ENCODE measurements at places on chromosomes 4 and X.
A peak's percentile ranks its signal among the peaks of the same experiment; 100 is the strongest.

- DNase-seq: no peak
Measured at GRCh38 chr4:180394730-180395129, 1848.5 kb upstream of the TENM3 start.

- no peak for DNase-seq
Measured at GRCh38 chrX:130789793-130790192, 113.2 kb downstream of the ENOX2 start.

DNA sequence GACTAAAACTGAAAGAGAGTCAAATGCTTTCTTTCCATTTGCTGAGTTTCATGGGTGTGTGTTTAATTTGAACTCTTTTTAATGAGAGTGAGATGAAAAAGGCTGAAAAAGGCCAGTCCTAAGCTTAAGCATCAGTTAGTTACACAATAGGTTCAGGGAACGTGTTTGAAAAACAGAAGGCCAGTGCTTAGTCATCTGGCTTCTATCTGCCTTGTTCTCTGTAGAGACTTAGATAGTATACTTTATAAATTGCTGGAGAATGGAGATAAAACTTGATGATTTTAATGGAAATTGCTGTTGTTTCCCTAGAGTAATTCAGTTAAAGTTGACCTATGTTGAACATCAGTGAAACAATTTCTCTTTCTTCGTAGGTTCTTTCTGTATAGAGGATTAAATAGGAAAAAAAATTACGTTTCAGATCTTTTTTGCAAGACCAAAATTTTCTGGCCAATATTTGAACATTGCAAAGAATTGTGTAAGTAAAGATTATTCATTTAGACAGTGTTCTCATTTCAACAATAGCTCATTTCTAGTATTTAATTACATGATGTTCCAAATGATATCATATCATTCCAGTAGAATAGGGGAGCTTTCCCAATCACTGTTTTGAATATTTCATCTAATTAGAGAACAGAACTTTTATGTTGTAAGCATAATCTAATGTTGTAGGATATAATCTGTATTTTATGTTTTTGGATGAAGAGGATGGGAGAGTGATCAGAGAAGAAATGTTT lies 1088.8 kb downstream of the ADGRL3 start:
- no peak for DNase-seq

DNA sequence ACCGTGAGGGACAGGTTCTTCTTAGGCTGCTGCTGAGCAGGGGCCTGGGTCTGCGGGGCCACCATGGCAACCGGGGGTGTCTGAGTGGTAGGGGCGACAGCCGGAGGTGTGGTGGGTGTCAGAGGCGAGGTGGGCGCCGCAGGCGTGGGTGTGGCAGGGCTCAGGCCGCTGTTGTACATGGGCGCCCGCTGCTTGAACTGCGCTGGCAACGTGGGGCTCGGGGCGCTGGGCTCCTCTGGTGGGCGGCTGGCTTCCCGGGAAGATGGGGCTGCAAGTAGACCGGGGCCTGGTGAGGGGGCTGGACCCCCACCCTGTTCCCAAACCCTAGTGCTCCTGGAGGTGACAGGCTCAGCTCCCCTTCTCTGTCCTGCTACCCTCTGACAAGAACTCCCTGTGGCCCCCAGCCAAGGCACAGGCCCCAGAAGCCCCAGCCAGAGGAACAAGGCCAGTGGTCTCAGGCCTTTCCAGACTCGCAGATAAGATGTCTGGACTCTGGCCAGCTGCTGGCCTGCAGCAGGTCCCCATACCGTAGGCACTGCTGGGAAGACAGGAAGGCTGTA lies 24.8 kb downstream of the NELFA start:
- DNase-seq: peak; percentile 69

DNA sequence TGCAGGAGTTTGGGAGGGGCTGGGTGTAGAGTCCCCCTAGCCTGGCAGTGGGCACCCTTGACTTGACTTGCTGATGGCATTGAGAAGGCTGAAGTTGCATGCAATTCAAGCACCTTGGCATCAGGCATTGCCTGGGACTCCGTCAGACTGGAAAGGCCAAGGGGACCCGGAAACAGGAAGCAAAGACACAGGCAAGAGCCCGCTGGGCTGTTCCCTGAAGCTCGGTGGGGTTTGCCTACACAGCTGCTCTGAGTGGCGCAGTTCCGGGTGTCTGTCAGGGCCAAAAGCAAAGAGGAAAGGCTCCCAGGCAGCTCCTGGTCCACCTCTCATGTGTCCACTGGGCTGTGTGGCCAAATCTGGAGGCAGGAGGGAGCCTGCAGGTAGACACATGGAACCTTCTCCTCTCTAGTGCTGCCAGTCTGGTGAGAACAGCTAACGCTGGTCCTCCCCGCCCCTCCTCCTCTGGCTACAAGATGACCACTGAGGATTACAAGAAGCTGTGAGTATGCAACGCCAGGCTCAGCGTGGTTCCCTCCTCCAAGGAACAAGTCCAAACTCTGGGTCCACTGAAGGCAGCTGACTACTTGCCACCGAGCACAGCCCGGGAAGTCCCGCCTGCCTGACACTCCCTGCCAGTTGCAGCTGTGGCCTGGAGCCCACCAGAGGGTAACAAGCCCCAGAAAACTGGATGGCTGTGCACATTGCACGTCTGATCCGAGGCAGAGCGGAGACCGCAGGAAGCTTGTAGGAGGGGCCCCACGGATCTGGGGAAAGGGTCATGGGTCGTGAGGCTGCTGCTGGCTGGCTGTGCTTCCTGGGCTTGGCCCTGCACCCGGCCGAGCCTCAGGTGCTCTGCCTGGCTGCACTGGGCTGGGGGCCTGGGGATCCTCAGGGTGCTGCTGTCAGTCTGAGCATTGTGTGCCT lies 20.1 kb downstream of the ZNF185 start:
- DNase-seq: no peak

GRCh38 chr4:24677909-24678308 lies 93.6 kb upstream of the DHX15 start:
- DNase-seq: no peak

- no peak for DNase-seq
Measured at GRCh38 chrX:104929324-104929723, 291.2 kb downstream of the TEX13A start.

DNA sequence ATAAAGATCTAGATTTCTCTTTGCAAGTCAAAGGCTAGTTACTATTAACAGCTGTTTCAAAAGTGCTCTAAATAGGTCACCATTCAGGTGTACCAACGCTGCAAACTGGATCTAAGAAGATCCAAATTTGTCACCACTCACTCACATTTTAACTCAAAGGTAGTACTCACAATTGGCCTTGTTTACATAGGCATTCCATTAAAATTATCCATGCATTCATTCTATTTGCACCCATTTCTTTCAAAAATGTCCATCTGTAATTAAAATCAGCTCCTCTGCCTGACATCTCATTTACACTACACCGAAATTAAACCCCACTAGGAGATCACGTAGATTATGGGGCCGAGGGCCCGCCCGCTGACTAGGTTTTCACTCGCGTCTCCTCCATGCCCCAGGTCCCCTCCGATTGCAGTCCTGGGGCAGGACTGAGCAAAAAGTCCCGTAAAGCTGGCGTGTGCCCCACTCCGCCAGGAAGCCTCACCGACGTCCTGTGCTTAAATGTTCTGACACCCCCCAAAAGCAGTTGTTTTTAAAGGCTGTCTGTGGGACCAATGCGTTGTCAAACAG lies 1.3 kb upstream of the ING2 start:
- DNase-seq: no peak

DNA sequence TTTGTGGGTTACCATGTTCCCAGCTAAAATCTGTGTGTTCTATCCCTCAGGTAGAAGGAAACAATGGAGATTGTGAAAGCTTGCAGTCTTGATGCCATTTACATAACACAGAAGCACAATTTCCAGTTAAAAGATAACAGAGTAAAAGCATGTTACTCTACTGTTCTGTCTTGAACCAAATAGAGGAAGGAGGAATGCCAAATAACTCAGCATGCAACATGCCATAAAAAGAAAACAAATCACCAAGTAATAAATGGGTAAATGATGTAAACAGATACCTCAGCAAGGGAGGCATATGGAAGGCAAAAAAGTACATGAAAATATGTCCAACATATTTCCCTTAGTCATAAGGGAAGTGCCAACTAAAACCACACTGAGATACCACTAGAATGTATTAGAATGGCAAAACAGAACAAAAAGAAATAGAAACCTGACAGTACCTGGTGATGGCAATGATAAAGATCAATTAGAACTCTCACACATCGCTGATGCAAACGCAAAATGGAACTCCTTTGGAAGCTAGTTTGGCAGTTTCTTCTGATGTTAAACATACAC lies 502.6 kb upstream of the HS3ST1 start:
- DNase-seq: no peak

GRCh38 chrX:23786268-23786815 lies 3.4 kb downstream of the SAT1 start:
- no peak for DNase-seq

- DNase-seq: no peak
Measured at GRCh38 chrX:72052415-72053090, 79.2 kb downstream of the RTL5 start.

DNA sequence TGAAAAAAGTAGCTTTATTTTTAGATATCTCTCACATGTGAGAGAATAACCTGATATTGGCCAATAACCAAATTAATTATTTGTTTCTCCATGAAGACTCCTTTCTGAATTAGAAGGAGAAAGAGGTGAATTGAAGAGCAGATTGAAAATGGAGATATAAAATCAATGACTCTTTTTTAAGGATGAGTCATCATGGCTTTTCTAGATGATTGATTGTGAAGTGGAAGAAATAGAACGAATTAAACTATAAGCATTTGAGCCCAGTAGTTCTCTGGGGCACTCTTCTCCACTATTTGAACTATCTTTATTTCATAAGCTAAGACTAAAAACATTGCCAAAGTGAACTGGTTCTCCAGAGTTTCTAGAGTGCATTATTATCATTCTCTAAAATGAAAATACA lies 137.2 kb upstream of the EDNRA start:
- no peak for DNase-seq

DNA sequence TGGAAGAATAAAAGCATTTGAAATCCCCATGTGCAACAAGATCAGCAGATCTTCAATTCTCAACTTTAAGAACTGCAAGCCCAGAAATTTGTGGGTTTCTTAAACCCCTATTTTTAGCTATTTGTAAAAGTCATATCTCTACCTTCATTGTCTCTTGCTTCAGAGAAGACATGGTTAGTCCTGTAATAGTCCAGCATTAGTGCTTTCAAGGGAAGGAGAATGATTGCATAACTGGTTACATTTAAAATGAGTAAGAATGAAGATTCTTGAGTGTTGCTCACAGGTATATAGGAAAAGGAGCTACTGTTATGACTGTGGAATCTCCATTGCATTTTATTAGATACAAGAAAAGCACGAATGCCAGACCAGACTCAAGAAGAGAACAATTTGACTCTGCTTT lies 84.0 kb downstream of the CCSER1 start:
- no peak for DNase-seq

DNA sequence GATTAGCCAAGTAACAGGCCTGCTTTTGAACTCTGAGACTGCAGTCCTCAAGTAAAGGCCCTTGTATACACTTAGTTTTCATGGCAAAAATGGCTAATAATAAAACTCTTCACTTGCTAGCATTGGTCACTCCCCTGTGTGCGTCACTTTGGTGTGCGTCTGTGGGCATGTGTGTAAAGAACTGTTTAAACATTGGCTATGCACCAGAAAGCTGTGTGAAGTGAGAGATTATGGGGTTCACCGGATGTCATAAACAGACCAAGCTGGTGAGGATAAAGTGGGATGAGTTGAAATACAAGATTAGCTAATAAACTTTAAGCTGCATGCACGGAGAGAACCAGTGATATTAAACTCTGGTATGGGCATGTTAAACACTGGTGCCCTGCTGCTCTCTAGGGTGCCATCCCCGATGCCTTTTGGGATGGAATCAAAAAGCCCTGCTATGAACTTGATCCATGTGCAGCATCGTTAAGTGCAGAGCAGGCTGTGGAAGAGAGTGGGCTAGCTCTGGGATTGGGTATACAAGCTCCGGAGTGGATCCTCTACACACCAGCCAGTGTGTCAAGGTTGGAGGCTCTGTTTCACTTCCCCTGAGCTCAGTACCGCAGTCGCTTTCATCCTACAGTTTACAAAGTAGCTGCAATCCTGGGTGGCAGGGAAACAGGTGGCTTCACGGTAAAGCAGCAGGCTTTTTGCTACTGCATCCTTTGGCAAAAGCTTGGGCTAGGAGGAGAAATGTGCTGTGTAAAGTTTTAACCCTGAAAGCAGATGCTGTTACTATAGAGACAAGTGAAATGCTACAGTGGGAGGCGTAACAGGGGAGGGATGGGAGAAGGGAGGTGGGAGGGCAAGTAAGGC lies 108.3 kb upstream of the SLC4A4 start:
- DNase-seq: no peak

DNA sequence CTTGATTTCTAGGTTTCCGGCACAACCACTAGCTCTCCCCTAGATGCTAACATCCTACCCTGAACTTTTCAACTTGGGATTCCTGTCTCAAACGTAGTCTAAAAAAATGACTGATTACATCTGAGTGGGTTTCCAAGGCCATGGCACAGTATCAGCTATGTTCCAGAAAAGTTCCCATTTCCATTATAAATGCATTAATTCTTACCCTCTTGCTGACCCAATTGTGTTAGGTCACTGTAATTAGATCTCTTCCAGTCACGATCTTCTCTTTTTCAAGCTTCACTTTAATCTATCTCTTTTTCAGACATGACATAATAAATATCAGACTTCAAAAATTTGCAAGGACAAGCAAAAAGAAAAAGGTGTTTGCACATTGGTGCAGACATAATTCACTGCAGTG lies 50.6 kb upstream of the PDE5A start:
- DNase-seq: no peak

- DNase-seq: no peak
Measured at GRCh38 chr4:157128395-157128794, 52.4 kb downstream of the GLRB start.

GRCh38 chr4:107094332-107094731 lies 58.2 kb upstream of the DKK2 start:
- DNase-seq: no peak

DNA sequence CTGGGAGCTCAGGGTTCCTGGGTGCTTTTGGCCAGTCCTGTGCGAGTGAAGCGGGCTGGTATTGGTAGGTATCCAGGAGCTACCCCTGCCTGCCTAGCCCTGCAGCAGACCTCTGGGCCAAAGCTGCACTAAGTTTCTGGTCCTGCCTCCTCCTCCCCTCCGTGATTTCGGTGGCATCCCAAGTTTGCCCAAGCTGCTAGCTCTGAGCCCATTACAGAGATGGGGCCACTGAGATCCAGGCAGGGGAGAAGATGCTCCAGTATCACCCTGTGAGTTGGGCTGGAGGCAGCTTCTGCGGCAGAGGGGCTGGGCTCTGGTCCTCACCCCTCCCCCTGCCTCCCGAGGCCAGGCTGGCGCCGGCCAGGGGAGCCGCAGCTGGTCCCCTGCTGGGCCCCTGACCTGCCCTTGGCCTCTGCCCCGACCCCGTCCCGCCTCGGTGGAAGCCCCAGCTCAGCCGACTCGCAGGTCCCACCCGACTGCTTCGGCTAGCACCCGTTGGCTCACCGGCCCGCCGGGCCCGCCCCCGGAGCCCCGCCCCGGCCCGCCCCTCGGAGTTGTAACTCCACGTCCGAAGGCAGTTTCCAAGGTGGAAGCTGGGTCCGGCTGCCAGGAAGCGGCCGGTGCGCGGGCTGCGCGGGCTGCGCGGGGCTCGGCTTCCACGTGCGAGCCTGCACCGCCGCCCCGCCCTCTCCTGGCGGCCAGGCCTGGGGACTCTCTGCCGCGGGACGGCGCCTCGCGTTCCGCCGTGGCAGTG lies at the start of gene DUSP9:
Gene DUSP9 (plus strand): TSS at position 584 of the 754 bp plus-strand sequence. CDS start 751 bp downstream, outside the sequence.
- DNase-seq: peak; percentile 78

- no peak for DNase-seq
Measured at GRCh38 chr4:126604268-126604867, 1028.4 kb upstream of the INTU start.

Data from posterior vena cava (tissue), 2 donors.